Caki2 (cell line): ENCODE measurements at places on chromosomes 16 and 17.

GRCh38 chr16:85479972-85480726 is 133.0 kb upstream of the GSE1 start:
- DNase-seq = no peak

- no peak for DNase-seq
Measured at GRCh38 chr16:23064639-23065038, 84.6 kb downstream of the USP31 start.

GRCh38 chr16:10738231-10739077 is 5.2 kb upstream of the NUBP1 start:
- peak; percentile 77 for DNase-seq

DNA sequence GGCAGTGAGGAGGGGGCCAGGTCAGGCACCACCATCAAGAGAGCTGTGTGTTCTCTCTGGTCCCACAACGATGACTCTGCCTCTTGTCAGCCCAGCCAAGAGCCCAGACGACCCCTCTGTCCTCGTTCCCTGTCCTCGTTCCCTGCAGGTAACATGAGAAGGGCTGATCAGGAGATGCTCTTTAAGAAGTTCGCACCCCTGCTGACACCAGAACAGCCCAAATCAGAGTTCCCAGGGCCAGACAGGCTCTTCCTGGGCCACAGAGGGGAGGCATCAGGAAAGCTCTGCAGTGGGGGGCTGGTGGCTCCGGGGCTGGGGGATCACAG is 13.5 kb upstream of the DNAI2 start:
- no peak for DNase-seq

DNA sequence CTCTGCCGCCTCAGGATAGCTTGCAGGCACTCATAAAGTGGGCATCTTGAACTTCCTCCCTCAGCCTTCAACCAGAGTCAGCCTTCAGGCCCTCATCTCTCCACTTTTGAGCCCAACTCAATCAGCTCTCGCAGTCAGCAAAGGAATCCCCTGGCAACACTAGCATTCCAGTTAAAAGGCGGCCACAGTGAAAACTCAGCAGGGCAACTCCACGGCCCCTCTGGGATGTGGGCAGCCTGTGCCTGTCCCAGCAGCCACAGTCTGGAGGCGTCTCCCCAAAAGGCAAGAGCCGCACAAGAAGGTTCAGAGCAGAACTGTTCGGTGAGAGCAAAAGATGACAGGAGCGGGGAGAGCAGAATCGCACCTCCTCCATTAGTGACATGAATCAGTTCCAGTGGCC is 9.0 kb downstream of the TMEM11 start:
- no peak for DNase-seq

DNA sequence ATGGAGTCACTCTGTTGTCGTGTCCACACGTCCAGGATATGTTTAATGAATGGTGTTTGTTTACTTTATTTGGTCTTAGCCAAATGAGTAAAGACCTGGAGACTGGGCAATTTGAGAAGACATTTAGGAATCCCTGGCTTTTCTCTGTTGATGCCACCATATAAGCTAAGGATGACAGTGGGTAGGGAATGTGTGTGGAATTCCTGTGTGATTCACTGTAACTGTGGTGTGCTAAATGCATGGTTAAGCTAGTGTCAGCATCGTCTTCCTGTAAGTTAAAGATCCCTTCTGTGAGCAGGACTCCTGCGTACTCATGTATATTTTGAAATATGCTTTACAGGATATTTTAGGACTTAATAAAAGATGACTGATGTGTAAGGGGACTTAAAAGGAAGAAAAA is 26.4 kb downstream of the GOSR1 start:
- DNase-seq = no peak

DNA sequence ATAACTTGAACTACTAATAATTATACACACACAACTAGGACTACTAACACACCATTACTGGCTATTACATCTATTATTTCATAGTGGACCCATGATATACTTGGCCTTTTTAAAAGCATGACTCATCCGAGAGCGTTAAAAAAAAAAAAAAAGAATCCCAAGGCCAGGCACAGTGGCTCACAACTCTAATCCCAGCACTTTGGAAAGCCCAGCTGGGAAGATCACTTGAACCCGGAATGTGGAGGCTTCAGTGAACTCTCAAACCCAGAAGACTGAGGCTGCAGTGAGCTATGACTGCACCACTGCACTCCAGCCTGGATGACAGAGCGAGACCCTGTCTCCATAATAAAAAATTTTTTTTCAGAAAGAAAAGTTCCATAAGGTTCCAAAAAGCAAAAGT is 3.1 kb downstream of the GLG1 start:
- DNase-seq = no peak

DNA sequence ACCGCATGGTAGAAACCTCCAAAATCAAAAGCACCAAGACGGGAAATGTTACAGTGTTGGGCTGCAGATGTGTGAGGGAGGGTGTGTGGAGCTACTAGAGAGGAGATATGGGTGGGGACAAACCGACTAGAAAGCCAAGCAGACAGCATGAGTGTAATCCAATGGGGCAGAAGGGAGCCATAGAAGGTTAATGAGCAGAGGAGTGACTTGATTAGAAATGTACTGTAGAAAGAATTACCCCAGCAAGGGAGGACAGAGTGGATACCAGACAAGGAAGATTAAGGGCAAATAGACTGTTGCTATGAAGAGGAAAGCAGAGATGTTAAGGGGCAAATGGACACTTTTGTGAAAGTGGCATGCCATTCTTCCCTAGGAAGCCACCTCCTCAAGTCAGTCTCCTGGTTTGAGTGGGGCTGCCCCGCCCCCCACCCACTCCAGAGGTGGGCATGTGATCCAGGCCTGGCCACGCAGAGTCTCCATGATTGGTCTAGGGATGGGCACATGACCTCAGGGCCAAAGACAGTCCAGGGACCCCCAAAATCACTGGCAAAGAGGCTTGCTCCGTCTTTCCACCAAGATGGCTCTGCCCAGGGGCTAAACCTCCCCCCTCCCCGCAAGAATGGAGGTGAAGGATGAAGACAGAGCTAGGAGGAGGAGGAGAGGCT is 4.3 kb downstream of the COTL1 start:
- no peak for DNase-seq

DNA sequence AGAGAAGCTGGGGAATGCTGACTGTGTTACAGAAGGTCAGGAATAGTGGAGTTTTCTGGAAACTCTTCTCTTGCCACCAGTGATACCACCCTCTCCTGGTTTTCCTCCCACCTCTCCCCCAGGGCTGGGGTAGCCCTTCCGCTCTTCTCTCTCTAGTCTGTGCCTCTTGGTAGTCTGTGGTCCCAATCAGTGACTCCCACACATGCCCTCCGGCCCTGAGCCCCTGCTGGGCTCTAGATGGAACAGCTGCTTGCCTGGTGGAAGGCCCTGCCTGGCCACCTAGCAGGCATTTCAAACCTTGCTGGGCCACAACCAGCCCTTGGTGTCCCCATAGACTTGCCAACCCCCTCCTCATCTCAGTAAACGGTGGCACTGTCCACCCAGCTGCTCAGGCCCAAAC is 15.2 kb upstream of the MTSS2 start:
- no peak for DNase-seq

DNA sequence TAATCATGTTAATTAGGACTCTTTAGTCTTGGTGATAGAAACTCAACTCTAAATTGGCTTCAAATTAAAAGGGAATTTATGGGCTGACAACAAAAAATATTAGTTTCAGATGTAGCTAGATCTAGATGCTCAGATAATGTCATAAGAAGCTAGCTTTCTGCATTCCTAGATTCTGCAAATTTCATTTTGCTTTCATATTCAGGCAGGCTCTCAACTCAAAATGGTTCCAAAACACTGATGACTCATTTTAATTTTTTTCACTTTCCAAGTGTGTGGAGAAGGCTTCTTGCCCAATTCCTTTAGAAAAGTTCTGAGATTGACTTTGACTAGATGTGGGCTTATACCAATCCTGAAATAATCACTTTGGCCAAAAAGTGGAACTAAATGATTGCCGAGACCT is 236.7 kb upstream of the GOT2 start:
- DNase-seq = no peak

GRCh38 chr16:78490847-78491246 is 391.4 kb downstream of the WWOX start:
- DNase-seq = no peak

- peak; percentile 73 for DNase-seq
Measured at GRCh38 chr17:80261159-80261894, 675 bp downstream of the RNF213 start.

GRCh38 chr16:21301895-21302291 is 23.8 kb upstream of the CRYM start:
- DNase-seq = no peak

- DNase-seq = peak; percentile 61
Measured at GRCh38 chr17:17356149-17356930, 53.2 kb downstream of the NT5M start.

DNA sequence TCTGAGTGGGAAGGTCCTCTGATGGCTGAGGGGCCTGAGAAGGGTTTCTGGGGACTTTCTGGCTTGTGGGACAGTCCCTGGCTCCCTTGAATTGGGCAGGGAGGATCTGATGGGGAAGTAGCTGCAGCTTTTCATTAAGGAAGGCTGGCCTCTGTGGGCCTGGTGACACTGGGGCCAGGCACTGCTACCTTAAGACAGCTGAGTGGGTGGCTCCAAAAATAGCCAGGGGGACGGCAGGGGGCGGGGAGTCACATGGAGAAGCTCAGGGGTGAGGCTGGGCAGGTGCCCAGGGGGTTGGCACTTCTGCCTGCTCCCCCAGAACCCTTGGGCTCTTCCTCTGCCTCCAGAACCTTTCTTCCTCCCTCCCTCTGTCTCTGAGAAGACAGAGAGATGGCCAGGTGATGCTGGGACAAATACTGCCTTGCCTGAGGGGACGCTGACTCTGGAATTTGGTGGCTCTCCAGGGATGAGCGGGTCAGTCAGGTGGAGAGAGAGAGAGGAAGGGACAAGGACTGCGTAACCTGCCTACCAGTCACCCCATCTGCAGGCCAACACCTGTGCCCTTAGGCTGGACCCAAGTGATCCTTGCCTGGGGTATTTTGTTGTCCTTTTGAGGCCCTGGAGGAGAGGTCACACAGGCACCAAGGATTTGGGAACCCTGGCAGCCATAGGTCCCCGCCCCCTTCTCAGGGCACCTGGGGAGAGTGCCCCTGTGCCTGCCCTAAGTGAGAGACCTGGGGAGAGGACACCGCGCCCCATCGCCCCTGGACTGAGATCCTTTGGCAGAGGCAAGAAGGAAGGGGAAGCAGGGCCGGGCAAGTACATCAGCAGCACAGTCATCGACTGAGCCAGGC is 1.7 kb upstream of the SGCA start:
- DNase-seq = no peak
